Esophagus squamous epithelium (tissue), 5 donors: ENCODE measurements at places on chromosomes 12 and 14. TPM values are rescaled to one million over a fixed set of nuclear protein-coding genes. Genes with fewer than 3 reads are reported as not detected.

DNA sequence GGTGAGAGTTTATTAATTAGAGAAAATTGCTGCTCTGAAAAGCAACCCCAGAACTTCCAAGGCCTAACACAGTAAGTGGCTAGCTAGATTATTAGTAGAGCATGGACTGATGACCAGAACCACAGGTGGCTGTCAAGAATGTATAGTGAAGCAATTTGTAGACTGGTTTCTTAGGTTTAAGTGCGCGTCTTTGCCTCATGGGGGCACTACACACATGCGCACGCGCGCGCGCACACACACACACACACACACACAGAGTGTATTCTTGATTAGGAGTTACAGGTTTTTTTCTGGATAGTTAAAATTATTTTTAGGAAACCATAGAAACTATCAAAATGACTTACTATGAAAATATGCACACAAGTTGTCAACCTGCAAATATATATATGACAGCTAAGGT lies 66.5 kb downstream of the BHLHE41 start:
- H3K27me3 ChIP-seq = no peaks in the 10 kb centered on the region
- H3K36me3 ChIP-seq = no peaks in the 10 kb centered on the region
- H3K4me3 ChIP-seq = no peak overlapping the region
- no peak for DNase-seq
- no peaks in the 10 kb centered on the region for H3K4me1 ChIP-seq

TAS2R42 gene
- not detected for total RNA-seq

DCTN2 gene
- total RNA-seq = 147 TPM

- DNase-seq = no peak
- no peak overlapping the region for H3K4me3 ChIP-seq
- no peaks in the 10 kb centered on the region for H3K27me3 ChIP-seq
- H3K36me3 ChIP-seq = no peaks in the 10 kb centered on the region
These were observed 124.1 kb downstream of the ARMH4 start for GRCh38 chr14:58027904-58028303.

ARF6 gene
- total RNA-seq = 117 TPM

NANOG gene
- total RNA-seq = not detected

GRCh38 chr12:102462795-102463465 lies 17.4 kb downstream of the IGF1 start:
- DNase-seq = no peak
- no peaks in the 10 kb centered on the region for H3K36me3 ChIP-seq
- H3K27me3 ChIP-seq = no peaks in the 10 kb centered on the region
- no peaks in the 10 kb centered on the region for H3K4me1 ChIP-seq

DNA sequence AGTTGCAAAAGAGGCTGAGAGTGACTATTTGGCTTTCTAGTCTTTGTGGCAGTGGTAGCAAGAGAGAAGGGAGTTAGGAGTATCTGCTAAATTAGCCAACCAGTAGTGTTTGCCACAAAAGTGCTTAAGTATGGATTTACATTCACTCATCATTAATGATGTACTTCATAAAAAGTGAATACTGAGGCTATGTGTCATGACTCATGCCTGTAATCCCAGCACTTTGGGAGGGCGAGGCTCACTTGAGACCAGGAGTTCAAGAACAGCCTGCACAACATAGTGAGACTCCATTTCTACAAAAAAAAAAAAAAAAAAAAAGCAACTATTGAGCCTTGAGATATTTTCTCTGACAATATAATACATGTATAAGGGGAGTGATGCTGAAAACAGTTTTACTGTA lies 36.8 kb downstream of the CCDC177 start:
- peak overlapping the region; percentile 65 for H3K27ac ChIP-seq
- no peak overlapping the region for H3K4me3 ChIP-seq
- peaks cover 8% of the 10 kb centered on the region for H3K4me1 ChIP-seq
- DNase-seq = no peak
- H3K36me3 ChIP-seq = no peaks in the 10 kb centered on the region

DNA sequence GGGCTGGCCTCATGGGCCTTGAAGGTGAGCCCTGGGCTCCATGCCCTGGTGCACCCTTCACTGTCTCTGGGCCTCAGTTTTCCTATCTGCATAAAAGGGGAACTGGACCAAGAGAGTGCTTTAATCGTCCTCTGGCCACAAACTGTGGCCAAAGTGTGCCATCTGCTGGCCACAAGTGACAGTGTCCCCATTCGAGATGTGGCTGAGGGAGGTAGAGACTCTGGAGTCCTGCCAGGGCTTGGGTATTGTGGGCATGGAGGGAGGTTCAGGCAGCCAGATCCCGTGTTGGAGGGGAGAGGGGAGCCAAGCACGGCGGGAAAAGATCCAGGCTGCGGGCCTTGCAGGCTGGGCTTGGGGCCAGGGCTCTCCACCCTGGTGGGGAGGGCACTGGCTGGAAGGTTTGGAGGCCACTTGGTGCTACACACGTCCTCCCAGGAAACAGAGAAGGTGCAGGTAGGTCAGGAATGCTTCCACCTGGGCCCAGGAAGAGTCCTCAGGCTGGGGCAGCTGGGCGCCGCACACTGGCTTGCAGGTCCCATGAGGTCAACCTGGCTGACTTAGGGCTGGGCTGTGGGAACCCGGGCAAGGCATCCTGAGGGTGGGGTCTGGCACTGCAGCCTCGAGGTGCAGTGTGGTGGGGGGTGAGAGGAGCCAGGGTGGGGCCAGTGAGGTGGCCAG lies 7.3 kb upstream of the KIF26A start:
- H3K4me3 ChIP-seq = no peak overlapping the region
- no peaks in the 10 kb centered on the region for H3K36me3 ChIP-seq
- no peak for DNase-seq
- H3K27ac ChIP-seq = no peak overlapping the region

GRCh38 chr14:66638689-66639088 lies 130.7 kb downstream of the GPHN start:
- peaks cover under 1% of the 10 kb centered on the region for H3K4me1 ChIP-seq
- H3K36me3 ChIP-seq = no peaks in the 10 kb centered on the region
- H3K27ac ChIP-seq = no peak overlapping the region
- no peaks in the 10 kb centered on the region for H3K27me3 ChIP-seq
- DNase-seq = no peak

DNA sequence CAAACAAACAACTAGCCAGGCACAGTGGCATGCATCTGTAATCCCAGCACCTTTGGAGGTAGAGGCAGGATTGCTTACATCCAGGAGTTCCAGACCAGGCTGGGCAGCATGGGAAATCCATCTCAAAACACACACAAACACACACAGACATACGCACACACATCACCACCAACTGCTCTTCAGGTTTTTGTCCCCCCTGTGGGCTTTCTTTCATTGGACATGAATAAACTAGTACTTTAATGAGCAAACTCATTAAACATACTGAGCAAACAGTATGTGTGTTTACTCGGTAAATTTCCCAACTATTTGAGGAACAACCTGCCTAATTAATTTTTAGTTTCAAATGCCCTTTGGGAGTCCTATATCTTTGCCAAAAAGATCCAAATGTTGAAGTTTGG lies 10.1 kb upstream of the RASSF3 start:
- no peak for DNase-seq
- H3K4me1 ChIP-seq = no peaks in the 10 kb centered on the region
- H3K36me3 ChIP-seq = no peaks in the 10 kb centered on the region
- H3K27ac ChIP-seq = no peak overlapping the region
- H3K4me3 ChIP-seq = no peak overlapping the region

TAS2R50 gene
- not detected for total RNA-seq

TAS2R19 gene
- total RNA-seq = 0.29 TPM
